ENCODE measurements at places on chromosomes 4 and X.

DNA sequence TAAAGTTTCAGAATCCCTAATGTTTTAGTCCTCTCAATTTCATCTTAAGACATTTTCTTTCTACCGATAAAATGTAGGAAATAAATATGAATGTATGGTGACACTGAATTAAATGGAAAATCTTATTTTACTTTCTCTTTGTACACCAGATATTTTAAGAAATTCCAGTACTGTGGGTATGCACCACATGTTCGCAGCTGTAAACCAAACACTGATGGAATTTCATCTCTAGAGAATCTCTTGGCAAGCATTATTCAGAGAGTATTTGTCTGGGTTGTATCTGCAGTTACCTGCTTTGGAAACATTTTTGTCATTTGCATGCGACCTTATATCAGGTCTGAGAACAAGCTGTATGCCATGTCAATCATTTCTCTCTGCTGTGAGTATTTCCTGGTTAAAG is 26.9 kb downstream of the C4orf46 start:
- no peak for DNase-seq

- no peak for DNase-seq
These were observed 159.0 kb downstream of the LRBA start for GRCh38 chr4:150855981-150856510.

GRCh38 chr4:25857403-25857802 is 5.4 kb downstream of the SEL1L3 start:
- DNase-seq: no peak

- no peak for DNase-seq
These were observed 70.9 kb downstream of the MAGEB5 start for GRCh38 chrX:26286836-26287235.

DNA sequence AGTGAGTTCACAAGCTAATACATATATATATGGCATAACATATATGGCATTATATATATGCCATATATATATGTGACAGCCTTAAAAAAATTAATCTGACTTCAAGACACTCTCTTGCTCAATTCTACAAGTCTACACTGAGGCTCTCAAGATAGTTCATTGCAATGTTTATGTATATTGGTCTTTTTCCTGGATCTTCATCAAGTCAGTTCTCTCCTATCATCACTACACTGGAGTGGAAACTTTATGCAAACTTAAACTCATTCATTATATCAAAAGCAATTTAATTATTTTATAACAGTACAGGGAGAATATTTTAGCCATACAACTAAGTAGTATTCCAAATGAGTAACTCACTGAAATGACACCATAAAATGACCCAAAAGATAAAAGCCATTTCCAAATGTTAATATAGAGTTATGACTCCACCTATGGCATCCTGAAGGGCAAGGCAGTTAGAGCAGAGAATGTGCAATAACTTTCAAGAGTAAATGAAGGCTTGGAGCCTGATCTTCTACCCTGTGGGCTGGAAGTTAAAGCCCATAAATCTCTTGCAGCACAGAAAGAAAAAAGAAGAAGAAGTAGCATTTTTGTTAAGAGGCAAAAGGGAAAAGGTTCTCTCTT is 176.3 kb upstream of the SLIT2 start:
- peak; percentile 6 for DNase-seq

DNA sequence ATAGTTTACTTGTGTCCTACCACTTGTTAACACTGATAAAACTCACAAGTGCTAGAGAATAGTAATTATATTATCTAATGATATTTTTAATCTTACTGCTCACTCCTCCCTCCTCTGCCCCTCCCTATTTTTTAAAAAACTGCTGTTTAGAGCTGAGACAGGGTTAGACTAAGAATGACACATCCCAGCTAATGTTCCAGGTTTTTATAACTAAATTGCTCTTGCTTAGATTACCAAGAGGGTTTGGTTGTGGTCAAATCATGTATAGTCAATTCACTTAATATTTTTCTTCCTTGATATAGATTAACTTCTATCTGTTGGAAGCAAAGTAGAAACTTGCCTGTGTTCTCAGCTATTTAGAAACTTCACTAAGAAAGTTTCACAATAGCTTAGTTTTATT is 60.2 kb downstream of the ATOH1 start:
- DNase-seq: no peak

DNA sequence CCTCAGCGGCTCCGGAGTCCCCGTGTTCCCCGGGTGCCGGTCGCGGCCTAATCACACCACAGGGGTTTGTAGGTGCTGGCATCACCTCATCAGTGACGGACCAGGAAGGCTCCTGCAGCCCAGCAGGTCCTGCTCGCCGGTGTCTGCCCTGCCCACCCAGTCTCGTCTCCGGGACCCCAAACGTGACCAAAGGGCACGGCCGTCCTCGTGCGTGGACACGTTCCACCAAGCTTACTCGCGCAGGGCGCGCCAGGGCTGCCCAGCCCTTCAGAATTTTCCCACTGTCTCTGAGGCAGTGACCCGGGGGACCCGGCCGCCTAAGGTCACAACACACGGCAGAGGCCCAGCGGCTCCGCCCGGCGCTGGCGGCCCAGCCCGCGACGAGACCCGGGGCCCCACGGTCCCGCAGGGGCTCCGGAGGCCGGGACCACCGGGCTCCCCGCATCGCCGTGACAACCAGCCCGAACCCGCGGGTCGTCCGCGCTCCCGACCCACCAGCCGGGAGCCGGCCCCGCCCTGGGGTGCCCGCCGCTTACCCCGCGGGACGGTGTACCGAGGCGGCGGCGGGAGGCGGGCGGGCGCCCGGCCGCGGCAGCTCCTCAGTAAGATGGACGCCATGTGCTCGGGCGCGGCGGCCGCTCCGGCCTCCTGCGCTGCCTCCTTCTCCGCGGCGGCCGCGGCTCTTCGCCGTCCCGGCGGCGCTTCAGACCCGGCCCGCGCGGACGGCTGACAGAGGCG is 454 bp downstream of the LETM1 start:
- no peak for DNase-seq

DNA sequence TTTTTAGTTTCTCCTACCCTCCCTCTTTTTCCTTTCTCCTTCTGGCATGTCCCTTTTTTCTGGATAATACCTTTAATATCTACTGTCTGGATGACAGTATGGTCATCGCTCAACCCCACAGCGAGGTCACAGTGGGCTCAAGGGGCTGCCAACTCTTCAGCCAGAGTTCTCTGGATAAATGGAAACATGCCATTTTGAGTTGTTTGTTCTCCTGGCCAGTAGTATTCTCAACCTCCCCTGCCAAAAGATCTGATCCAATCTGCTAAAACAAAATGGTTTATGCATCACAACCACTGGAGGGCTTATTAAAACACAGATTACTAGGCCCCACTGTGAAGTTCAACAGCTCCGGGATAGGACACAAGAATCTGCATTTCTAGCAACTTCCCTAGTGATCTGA is 5.0 kb upstream of the LAMP2 start:
- DNase-seq: no peak

DNA sequence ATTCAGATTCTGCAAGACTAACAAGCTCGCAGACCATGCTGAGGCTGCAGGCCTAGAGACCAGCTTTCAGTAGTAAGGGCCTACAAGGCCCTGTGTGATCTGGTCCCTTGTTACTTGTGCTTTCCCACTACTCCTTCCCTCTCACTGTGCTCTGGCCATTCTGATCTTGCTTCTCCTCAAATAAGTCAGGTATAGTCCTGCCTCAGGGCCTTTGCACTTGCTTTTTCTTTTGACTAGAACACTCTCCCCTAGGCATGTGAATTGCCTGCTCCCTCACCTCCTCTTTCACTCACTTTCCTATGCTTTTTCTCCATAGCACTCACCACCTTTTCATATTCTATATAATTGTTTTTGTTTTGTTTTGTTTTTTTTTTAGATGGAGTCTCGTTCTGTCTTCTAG is 22.2 kb downstream of the AKAP14 start:
- DNase-seq: no peak

DNA sequence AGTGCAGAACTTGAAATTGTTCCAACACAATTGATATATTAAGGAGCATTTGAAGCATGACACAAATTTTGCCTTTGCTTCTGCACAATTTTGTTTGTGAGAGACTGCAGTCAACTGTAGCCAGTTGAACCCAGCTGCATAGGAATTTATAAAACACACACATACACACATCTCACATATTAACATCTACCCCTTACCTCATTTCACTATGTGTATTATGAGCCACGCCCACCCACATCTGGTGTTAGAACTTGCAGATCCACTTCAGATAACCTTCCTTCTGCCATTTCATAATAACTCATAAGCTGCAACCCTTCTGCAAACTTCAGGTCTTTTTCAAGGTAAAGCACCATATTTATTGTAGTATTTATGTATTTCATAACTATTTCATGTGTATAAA is 188.1 kb upstream of the WDFY3 start:
- no peak for DNase-seq

GRCh38 chr4:132792310-132792709 is 356.8 kb upstream of the PCDH10 start:
- DNase-seq: no peak

DNA sequence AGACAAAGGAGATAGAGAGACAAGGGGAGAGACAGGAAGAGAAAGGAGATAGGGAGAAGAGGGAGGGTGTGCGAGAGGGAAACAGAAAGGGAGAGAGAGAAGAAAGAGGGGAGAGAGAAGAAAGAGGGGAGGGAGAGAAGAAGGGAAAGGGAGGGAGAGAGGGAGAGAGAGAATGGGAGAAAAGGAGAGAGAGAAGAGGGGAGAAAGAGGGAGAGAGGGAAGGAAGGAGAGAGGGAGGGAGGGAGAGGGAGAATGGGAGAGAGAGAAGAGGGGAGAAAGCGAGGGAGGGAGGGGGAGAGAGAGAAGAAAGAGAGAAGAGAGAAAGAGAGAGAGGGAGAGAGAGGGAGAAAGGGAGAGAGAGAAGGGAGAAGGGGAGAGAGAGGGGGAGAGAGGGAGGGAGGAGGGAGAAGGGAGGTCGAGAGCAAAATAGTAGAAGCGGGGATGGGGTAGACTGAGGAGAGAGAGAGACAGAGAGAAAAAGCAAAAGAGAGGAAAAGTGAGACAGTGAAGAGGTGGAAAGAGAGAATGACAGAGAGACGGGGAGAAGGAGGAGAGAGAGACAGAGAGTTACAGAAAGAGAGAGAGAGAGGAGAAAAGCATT is 218.2 kb downstream of the DHRSX start:
- DNase-seq: no peak

DNA sequence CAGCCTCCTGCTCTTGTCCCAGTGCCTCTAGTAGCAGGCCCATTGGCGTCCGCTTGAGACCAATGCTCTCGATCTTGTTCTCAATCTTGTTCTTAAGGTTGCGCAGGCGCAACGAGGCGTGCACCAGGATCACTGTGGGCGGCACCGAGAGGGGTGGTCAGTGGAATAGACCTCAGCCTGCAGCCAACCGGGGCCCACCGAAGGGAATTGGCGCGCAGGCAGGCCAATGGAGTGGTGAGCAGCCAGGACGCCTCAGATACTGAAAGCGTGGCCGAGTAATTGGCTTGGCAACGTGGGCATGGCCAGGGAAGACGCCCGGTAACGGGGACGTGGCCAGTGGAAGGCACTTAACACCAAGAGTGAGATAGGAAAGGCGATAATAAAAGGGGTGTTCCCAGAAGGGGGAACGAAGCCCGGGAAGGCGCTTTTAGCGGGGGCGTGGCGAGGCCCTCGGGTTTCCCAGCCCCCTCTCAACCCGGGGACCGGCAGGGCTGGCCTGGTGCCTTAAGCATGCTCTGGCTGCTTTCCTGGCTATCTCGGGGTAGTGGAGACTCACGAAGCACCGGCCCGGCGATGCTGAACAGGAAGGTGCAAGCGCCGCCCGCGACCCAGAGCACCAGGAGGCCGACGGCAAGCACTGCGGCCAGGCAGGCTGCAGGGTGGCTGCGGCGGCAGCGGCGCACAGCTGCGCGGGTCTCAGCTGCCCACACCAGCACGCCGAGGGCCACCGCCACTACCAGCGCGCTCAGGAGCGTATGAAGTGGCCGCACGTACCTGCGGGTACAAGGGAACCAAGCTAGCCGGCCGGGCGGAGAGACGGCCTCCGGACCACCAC is 1.7 kb downstream of the PRAF2 start:
- no peak for DNase-seq

DNA sequence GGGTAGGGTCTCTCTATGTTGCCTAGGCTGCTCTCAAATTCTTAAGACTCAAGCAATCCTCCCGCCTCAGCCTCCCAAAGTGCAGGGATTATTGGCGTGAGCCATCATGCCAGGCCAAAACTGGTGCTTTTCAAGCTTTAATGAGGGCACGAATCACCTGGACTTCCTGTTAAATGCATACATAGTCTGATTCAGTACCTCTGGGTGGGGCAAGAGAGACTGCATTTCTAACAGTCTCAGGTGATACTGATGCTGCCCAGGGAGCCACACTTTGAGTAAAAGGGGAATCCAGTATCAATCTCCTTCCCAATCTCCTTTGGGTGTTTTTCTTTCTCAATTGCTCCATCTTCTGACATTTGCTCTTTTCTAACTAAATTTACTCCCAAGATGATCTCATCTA is 96.5 kb downstream of the SH3RF1 start:
- peak; percentile 16 for DNase-seq

GRCh38 chr4:15368856-15369255 is 59.0 kb upstream of the C1QTNF7 start:
- DNase-seq: peak; percentile 50

GRCh38 chrX:154371017-154371788 is 3.2 kb downstream of the FLNA start:
- DNase-seq: peak; percentile 93

DNA sequence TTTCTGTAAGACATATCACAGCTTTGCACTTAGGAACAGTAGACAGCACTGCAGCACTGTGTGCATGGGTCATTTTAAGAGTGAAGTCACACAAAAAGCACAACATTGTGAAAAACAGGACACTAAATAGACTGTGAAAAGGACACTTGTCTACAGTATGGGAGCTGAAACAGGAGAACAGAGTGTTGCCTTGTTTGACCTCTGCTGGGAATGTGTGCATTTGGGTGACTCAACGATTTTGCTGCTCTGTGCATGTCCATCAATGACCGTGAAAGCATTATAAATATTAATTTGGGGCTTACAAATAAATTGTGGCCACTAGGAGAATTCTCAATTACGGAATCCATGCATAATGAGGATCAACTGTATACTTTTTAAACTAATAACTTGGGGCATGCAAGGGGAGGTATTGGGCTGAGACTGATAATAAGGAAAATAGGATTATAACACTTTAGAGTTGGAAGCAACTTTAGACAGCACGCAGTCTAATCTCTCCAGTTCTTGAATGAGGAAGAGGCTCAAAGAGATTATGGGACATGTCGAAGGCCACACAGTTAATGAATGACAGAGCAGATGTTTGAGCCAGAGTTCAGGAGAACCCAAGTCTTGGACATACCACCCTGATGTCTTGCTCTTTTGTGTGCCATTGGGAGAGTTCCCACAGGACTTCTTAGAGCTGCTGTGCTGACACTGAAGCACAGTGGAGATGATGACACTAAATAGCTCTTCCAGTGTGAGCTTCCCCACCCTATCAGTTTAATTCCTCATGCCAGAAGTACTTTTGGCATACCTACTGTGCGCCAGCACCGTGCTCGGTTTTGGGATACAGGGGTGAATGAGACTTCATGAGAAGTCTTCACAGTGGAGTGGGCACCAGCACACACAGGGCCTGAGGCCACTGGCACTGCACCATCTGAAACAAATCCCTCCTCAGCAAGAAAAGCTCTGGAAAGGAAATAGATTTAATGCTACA is 79.3 kb downstream of the FRAS1 start:
- DNase-seq: no peak

DNA sequence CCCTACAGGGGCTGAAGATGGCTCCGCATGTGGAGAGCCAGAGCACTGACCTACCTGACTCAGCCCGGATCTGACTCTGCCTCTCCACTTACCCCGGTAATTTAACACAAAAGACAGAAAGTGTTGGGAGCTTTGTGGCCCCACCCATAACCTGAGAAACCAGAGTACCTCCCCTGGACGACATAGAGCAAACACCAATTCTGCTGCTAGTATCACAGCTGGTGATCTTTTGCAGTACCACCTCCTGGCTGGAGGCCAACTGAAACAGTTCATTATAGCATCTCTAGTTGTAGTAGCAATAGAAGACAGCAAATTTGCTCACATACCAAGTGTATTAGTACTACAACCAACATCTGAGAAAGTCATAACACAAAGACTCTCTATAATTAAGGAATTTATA is 443.9 kb downstream of the KLHL4 start:
- DNase-seq: no peak
